Bronchus fibroblast of lung (primary cell): ENCODE measurements at places on chromosomes 7 and 10. TPM values are rescaled to one million over a fixed set of nuclear protein-coding genes. Genes with fewer than 3 reads are reported as not detected.

The PIP gene
- total RNA-seq = not detected in 2 replicates

The FGF8 gene
- not detected in 2 replicates for total RNA-seq

The AKR1C2 gene
- 2.5 and 3.9 TPM in 2 replicates for total RNA-seq

The DMBT1 gene
- total RNA-seq = not detected in 2 replicates

The SVOPL gene
- not detected in 2 replicates for total RNA-seq

The SRGN gene
- 110 TPM in 2 replicates for total RNA-seq

The ELMO1 gene
- total RNA-seq = under 0.01 and 1.6 TPM in 2 replicates

The CCL24 gene
- total RNA-seq = not detected in 2 replicates

The UFSP1 gene
- 3.2 and 6.7 TPM in 2 replicates for total RNA-seq

The MPP7 gene
- 0.45 and 0.84 TPM in 2 replicates for total RNA-seq

The SVIL gene
- 8.1 and 11.1 TPM in 2 replicates for total RNA-seq

The SPDYE2 gene
- total RNA-seq = not detected in 2 replicates

The NEUROD6 gene
- total RNA-seq = not detected in 2 replicates

The KLF14 gene
- not detected in 2 replicates for total RNA-seq

The CCDC146 gene
- total RNA-seq = 0.15 and 1.0 TPM in 2 replicates

The CDH23 gene
- under 0.01 TPM in 2 replicates for total RNA-seq

The ELN gene
- total RNA-seq = 0.59 and 4.2 TPM in 2 replicates

The LOXL4 gene
- total RNA-seq = 10.0 and 12.4 TPM in 2 replicates

The ANKRD1 gene
- total RNA-seq = 6.5 and 6.6 TPM in 2 replicates

The ADCY1 gene
- total RNA-seq = 0.15 and 0.17 TPM in 2 replicates

The HMX3 gene
- total RNA-seq = not detected in 2 replicates

The STEAP1 gene
- 30.0 and 39.5 TPM in 2 replicates for total RNA-seq

The ACTL6B gene
- total RNA-seq = not detected in 2 replicates

The BICC1 gene
- total RNA-seq = 12.0 and 12.1 TPM in 2 replicates

The CARD11 gene
- total RNA-seq = 0.84 and 1.6 TPM in 2 replicates

The CEP41 gene
- 21.7 and 23.5 TPM in 2 replicates for total RNA-seq

The HHEX gene
- total RNA-seq = 1.6 and 1.8 TPM in 2 replicates

The KCTD7 gene
- 3.7 and 5.7 TPM in 2 replicates for total RNA-seq

The GARIN1A gene
- total RNA-seq = 0.34 and 0.45 TPM in 2 replicates

The C7orf25 gene
- total RNA-seq = 4.5 and 8.1 TPM in 2 replicates

The LGI1 gene
- total RNA-seq = not detected in 2 replicates

The CUL1 gene
- total RNA-seq = 35.2 and 36.7 TPM in 2 replicates

The CUTC gene
- 12.3 and 12.8 TPM in 2 replicates for total RNA-seq

The EN2 gene
- not detected in 2 replicates for total RNA-seq

The BAIAP2L1 gene
- 1.9 and 2.5 TPM in 2 replicates for total RNA-seq
